Naive thymus-derived CD8-positive, alpha-beta T cell (primary cell): ENCODE measurements at places on chromosomes 3 and 15.

- DNase-seq, result no peak
Measured at GRCh38 chr3:42780398-42780797, 7.3 kb upstream of the CCDC13 start.

- no peak for DNase-seq
Measured at GRCh38 chr3:15510493-15510892, 11.0 kb downstream of the COLQ start.

DNA sequence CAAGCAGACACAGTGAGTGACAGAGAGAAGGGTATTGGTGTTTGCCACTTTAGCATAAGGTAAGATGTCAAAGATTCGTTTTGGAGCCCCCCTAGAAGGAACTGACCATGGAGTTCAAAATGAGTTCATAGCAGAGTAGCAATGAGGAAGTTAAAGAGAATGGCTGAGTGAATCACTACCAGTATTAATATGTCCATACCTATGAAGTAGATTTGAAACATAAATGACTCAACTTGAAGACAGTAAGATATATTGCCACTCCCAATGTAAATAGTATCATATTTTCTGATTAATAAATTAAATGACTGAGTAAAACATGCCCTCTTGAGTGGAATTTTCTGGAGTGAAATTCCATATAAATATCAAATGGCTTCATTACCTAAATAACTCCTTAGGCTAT is 675.1 kb downstream of the NLGN1 start:
- no peak for DNase-seq

- no peak for DNase-seq
Measured at GRCh38 chr3:17032407-17033034, 147.8 kb downstream of the PLCL2 start.

- no peak for DNase-seq
Measured at GRCh38 chr15:89899295-89899945, 5.6 kb upstream of the AP3S2 start.

DNA sequence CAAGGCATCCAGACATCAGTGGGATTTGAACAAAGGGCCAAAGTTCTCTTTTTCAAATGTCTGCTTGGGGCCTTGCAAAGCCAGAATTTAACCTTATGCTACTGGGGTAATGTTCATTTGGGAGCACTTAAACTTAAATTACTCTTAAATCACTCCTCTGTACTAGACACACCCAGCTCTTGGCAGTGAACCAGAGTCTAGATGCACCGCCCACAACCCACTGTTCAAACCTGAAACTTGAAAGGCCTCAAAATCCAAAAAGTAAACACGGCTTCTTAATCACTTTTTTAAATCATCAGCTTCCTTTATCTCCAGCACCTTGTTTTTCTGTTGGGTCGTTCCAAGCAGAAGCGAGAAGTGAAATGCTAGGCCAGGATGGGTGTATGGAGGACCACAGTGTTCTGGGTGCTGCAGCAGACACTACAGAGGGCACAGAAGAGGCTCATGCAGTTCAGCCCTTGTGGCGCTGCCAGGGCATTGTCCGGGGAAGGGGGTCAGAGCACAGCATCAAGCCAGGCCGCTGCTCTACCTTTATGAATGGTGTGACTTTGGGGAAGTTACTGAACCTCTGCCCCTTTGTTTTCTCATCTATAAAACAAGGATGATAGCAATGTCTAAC is 28.8 kb downstream of the MECOM start:
- DNase-seq, result no peak

- DNase-seq, result no peak
Measured at GRCh38 chr3:414063-414462, 217.5 kb downstream of the CHL1 start.

GRCh38 chr3:122640437-122640999 is 40.1 kb upstream of the PARP14 start:
- DNase-seq, result no peak

GRCh38 chr3:43995547-43996378 is 245.9 kb upstream of the TOPAZ1 start:
- no peak for DNase-seq

DNA sequence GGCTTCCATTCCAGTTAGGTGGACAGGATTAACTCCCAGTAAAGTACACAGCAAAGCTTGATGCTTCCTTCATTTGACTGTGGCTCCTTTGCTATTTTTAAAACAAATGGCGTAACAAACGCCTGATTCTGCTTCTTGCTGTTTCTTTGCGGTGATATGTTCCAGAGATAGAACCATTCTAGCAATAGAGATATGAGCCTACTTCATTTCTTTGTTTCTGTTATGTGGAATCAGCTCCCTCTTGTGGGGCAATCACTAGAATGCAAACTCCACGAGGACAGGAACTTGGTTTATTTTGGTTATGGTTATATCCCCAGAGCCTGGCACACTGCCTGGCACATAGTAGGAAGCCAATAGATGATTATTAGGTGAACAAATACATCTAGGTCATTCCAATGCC is 122.6 kb upstream of the SLC6A11 start:
- DNase-seq, result no peak

GRCh38 chr15:73564255-73564654 is 68.9 kb downstream of the NPTN start:
- DNase-seq, result no peak

DNA sequence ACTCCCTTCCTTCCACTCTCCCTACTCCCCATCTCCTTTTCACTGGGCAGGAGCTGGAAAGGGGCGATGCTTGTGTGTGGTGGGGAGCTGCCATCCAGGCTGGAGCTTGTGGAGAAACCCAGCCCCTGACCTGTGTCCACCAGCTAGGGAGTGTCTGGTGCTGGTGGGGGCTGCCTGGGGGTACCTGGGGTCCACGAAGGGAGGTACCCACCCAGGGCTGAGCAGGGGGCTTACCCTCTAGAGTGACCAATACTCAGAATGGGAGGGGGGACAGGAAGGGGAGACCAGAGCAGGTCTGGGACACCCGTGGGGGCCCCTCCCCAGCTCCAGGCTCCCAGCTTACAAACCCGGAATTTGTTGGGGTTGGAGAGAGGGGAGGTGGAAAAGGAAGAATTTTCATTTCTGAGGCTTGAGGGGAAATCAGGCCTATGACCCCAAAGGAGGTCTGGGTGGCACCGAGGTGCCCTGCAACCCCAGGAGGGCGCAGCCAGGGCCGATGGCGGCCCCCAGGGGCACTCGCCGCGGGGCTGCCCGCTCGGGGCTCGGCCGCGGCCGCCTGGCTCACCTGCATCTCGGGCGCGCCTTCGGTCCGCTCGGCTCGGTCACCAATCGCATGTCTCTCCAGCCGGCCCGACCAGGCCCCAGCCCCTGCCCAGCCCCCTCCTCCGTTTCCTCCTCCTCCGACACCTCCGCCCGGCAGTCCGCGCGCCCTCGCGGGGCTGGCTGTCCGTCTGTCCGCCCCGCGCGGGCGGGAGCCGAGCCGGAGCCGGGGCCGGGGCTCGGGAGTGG is 773 bp downstream of the LINGO1 start:
- DNase-seq, result no peak

DNA sequence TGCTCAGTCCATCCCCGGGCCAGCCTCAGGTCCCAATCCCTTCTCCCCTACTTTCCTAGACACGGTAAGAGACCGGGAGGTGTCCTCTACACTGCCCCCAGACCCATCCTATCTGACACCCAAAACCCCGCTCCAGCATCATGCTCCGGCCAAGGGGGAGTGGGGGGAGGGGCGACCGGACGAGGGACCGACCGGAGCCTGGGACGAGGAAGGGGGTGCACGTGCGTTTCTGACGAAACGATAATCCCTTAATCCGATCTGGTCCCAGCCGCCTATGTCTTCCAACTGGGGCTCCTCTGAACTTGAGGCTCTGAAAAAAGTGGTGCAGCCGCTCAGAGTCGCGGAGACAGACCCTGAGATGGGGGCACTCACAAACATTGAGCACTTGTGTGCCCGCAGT is 494 bp downstream of the CPLX3 start:
- DNase-seq, result no peak

DNA sequence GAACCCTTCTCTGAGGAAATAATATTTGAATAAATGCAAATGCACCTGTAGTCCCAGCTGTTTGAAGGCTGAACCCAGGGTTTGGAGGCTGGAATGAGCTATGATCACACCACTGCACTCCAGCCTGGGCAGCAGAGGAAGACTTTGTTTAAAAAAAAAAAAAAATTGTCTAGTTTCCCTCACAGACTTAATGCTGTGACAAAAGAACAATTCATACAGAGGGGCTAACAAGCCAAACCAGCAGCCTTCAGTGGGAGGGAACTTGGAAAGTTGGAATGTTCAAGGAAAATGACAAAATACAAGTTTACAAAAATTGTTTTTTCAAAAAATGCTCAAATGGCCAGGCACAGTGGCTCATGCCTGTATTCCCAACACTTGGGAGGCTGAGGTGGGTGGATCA is 228.0 kb upstream of the CGNL1 start:
- DNase-seq, result no peak

- DNase-seq, result no peak
Measured at GRCh38 chr3:112817271-112817670, 29.4 kb downstream of the CD200R1L start.

DNA sequence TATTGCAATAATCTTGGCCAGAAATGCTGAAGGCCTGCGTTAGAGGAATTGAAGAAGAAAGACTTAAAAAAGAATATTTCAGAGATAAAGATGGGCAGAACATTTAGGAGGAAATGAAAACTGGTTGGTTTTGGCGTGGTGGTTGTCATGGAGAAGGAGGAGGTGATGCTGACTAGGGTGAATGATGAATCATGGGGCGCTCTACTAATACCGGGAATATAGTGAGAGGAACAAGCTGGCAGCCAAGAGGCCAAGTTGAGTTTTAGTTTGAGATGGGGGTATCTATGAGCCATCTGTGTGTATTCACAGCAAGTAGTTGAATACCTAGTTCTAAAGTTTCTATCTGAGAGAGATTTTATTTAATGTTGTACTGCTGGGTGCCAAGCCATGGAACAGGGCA is 6.8 kb upstream of the GAP43 start:
- no peak for DNase-seq

DNA sequence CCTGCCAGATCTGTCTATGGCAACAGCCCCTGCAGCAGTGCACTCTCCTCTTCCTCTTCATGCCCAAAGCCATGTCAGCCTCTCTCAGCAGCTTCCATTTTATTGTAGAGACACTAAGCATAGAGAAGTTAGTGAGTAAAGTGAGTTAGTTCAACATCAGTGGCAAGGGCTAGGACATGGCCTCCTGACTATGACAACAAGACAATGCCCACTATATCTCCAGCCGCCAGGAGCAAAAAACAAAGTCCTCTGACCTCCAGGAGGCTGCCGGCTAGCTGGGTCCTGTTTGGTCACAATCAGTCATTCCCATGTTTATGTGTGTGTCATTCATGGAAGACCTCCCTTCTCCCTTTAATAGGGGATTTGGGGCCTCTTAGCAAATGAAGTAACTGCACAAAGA is 14.9 kb downstream of the NR1I2 start:
- no peak for DNase-seq

- DNase-seq, result no peak
Measured at GRCh38 chr3:87996882-87997281, 61.9 kb downstream of the CGGBP1 start.

- no peak for DNase-seq
Measured at GRCh38 chr3:126546549-126547239, 12.0 kb downstream of the C3orf22 start.

DNA sequence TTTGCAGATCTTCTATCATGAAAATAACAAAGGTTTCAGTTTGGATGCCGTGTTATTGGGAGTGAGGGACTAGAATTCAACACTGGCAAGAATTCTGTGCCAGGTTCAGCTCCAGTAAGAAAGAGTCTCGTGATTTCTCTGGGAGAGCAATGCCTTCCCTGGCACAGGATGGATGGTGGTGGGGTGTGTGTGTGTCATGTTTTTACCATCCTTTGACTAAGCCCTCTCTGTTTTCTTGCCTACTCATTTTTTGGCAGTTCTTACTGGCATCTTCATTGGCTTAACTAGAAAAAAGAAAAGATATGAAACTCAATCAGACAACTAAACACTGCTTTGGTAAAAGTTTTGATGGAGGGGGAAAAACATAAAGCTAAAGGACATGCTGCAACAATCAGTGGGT is 86.6 kb downstream of the FMN1 start:
- no peak for DNase-seq

GRCh38 chr3:16918683-16919025 is 33.9 kb downstream of the PLCL2 start:
- DNase-seq, result no peak

DNA sequence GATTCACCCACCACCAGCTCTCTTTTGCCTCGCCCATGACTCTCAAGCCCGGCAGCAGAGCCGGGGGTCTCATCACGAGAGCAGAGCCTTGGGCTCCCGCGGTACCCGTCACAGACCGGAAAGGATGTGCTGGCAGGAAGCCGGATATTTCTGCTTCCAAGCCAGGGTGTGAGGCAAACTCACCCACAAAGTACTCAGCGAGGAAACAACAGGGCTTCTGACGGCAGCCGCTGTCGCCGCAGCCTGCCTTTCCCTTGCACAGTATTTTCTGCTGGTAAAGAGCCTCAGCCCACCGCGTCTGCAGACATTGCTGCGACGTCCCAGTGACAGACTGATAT is 119.9 kb downstream of the NSMCE3 start:
- no peak for DNase-seq

- DNase-seq, result no peak
Measured at GRCh38 chr3:197064771-197065170, 35.2 kb upstream of the MELTF start.

DNA sequence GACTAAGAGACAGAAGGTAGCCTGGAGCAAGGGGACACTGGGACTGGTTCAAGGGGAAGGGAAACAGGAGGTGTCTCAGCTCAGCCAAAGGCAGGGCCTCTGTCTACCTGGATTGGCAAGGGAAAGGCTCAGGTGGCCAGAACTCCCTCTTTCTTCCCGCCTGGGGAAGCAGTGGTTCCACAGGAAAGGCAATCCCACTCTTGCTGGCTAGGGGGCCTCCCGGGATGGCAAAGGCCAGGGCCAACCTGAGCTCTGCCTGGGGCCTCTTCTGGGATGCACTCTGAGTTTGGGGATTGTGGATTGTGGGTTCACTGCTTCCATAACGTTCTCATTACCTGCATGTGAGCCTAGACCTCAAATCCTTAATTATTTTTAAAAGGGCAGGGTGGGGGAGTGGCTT is 13.0 kb upstream of the PARP6 start:
- DNase-seq, result no peak

DNA sequence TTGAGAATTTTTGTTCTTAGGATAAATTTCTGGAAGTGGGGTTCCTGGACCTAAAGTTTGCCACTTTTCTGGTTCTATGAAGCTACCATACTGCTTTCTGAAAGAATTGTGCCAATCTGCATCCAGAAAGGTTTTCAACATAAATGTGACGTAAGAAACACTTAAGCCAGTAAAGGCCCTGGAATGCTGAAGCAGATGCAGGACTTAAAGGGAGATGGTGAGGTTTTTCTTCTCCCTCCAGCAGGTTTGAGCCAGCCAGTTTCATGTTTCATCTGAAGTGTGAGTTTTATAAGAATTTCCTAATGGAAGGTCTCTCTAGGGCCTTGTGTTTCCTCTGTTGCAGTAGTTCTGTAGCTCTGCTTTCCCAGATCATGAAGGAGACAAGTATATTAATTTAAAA is 33.1 kb downstream of the ZNF592 start:
- no peak for DNase-seq

- DNase-seq, result no peak
Measured at GRCh38 chr15:66908744-66909095, 156.7 kb upstream of the SMAD3 start.

GRCh38 chr3:126067959-126068358 is 16.0 kb downstream of the SLC41A3 start:
- DNase-seq, result no peak

GRCh38 chr3:126746395-126747177 is 42.5 kb downstream of the CHCHD6 start:
- no peak for DNase-seq
